ENCODE measurements at places on chromosomes 6 and 20.

GRCh38 chr6:10368861-10369260 lies 46.0 kb downstream of the TFAP2A start:
- no peak for DNase-seq

GRCh38 chr6:158205169-158205944 lies 37.2 kb downstream of the GTF2H5 start:
- no peak for DNase-seq

DNA sequence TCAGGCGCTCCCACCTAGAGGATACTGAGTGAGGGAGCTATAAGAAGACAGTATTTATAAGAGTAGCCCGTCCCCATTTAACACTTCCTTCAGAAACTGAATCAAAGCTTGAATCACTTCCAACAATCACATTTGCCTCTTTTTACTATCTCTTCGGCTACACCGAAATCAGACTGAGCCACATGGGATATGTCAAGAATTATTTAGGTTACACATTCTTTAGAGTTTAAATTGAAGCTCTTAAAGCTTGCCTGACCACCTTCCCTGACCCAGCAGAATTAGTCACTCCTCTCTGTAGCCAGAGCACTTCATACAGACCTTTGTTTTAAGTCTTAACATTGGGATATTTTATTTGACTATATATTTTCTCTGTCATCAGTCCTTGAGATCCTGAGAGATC lies 163.7 kb downstream of the MAFB start:
- no peak for DNase-seq

GRCh38 chr6:136587527-136587926 lies 37.3 kb upstream of the MAP7 start:
- no peak for DNase-seq

- DNase-seq = no peak
Observed at GRCh38 chr6:10449751-10450150, 34.9 kb upstream of the TFAP2A start.

DNA sequence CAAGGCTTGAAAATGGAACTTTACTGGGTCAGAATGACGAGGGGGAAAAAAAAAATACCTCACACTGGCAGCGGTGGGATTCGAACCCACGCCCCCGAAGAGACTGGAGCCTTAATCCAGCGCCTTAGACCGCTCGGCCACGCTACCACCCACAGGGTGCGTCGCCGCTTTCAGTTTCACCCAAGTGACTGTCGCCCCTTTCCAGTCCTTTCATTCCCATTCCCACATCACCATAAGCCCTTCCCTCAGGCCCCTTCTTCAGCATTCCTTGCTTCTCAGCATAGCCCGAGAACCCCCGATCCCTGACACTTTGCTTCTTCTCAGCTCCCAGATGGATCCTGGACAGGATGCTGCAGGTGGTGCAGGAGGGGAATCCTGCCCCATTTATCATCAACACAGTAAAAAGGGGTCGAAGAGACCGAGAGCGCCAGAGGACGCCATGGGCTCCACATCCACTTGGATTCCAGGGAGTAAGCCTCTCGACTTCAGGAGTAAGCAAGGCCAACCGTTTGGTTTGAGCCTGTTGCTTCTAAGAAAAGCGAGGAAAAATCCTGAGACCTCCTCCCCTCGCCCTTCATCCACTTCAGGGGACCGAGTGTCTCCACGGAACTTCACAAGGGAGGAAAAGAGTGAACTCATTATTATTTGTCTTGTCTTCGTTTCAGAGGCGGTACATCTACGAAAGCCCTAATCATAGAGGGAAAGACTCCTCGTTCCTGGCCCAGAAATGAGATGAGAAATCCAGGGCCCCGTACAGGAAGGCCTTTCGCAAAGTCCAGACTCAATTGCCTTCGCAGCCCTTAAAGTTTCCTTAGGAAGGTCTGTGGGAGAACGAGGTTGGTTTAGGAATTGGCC lies 20.0 kb upstream of the TRIM27 start:
- DNase-seq = peak; percentile 63

GRCh38 chr6:90669420-90669819 lies 82.5 kb upstream of the MAP3K7 start:
- DNase-seq = no peak

DNA sequence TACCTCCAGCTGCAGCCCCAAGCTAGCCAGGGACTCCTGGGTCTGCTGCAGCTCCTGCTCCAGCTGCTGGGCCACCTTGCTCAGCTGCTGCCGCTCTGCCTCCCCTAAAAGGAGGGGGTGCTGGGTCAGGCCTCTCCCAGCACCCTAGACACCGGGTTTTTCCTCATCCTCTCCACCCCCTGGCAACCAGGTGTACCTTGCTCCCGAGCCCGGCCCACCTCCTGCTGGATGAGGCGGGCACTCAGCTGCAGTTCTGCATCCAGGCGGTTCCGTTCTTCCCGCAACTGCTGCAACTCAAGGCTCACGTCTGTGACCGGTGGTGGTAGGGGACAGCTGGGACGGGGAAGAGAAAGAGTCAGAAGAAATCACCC lies 6.1 kb upstream of the PSORS1C2 start:
- no peak for DNase-seq

- no peak for DNase-seq
Observed at GRCh38 chr6:2852921-2853322, 11.3 kb upstream of the SERPINB1 start.

DNA sequence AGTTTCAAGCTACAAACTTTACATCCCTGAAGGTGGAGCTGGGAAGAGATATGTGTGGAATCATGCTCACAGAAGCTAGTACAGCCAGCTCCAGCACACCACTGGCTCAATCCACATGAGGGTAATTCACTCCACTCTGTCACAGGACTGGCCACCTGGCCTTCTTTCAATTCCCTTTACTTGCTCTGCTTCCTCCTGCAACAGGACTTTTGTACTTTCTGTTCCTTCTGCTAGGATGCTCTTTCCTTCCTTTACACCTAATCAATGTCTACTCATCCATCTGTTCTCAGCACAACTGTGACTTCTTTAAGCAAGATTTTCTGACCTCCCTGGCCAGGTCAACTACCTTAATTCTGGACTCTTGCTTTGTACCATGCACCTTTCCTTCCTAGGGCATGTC lies 39.4 kb upstream of the MYB start:
- DNase-seq = no peak

- DNase-seq = peak; percentile 14
Observed at GRCh38 chr6:43172104-43173007, 1.3 kb downstream of the SRF start.

- DNase-seq = peak; percentile 80
Observed at GRCh38 chr6:37239950-37240713, 17.4 kb upstream of the TBC1D22B start.

GRCh38 chr6:13063300-13063918 lies 264.9 kb downstream of the TBC1D7 start:
- no peak for DNase-seq

- no peak for DNase-seq
Observed at GRCh38 chr6:3233904-3234303, 6.5 kb upstream of the TUBB2B start.

DNA sequence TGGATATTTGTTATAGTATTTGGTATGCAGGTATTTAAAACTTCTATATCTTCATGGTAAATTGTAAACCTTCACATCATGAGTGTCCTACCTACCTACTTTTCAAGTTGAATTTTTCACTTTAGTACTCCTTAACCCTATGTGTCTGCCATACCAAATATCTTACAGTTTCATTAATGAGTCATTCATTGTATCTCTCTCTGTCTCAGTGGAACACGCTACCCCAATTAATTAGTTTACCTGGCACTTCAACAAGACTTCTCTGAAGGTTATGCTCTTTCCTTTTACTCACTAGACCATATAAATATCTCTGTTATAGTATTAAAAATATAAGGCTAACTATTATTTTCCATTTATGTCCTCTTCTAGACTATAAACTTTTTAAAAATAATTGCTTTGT lies 123.9 kb upstream of the GJE1 start:
- no peak for DNase-seq

DNA sequence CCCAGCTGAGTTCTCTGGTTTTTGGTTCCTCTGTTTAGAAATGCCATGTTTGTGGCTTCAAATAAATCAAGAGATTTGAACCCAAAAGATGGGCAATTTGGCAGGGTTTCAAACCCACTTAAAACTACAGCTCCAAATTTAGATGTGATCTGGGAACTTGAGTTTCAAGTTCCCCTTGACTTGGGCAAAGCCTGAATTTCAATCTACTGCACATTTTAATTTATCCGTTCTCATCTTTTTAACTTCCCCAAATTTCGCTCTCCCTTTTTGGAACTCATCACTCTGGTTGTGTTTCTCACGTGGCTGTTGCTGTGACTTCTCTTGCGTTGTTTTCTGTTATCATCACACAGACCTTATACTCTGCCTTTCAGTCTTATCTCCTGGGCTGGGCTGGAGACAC lies 230.9 kb downstream of the CDC5L start:
- DNase-seq = no peak

All from COR-L47 (cell line).